ENCODE measurements at places on chromosomes 3 and 15.

DNA sequence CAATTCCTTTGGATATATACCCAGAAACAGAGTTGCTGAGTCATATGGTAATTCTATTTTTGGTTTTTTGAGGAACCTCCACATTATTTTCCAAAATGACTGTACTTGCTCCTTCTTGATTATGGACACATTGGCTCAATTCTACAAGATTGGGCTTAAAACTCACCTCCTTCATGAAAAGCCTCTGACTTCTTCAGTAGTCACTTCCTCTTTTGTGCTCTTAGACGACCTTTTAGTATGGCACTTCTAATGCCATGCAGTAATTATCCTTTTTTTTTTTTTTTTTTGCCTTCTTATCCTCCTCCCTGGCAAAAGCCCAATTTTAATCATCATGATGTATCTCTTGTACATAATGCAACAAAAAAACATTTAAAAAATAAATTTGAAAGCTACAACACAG, 33.0 kb upstream of the ABHD17C start:
- no peak for DNase-seq

DNA sequence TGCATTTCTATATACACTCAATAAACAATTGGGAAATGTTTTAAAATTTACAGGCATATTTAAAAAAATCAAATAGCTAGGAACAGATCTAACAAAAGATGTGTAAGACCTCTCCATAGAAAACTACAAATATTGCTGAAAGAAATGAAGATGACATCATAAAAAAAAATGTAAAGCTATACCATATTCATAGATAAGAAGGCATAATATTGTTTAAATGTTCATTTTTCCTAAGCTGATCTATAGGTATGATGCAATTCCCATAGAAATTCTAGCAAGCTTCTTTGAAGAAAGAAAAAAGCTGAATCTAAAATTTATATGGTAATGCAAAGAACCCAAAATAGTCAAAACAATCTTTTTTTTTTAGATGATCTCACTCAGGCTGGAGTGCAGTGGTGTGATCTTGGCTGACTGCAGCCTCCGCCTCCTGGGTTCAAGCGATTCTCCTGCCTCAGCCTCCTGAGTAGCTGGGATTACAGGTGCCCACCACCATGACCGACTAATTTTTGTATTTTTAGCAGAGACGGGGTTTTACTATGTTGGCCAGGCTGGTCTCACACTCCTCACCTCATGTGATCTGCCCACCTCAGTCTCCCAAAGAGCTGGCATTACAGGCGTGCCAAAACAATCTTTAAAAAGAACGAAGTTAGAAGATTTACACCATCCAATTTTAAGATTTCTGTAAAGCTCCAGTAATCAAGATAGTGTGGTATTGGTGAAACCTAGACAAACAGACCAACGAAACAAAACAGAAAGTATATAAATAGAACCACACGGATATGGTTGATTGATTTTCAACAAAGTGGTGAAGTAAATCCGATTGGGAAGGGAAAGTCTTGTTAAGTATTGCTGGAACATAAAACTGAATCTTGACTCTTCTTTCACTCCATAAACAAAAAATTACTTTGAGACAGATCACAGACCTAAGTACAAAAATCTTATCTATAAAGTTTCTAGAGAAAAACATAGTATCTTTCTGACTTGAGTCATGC, 6.3 kb upstream of the BHLHE40 start:
- DNase-seq = no peak

- DNase-seq = no peak
Measured at GRCh38 chr3:157312376-157312745, 124.3 kb upstream of the PTX3 start.

DNA sequence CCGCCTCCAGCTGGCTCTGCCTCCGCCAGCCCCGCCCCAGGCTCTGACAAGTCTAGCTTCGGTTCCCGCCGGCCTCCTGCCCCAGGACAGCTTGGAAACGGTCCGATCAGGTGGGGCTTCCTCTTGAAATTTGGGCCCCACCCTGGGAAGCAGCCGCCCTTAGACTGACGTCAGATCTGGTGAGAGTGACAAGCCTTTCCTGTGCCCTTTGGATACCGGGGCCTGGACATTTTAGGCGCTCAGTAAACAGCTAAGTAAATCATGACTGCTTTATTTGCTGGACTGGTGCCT, 378 bp upstream of the HYAL3 start:
- DNase-seq = no peak

- DNase-seq = no peak
Measured at GRCh38 chr3:153138276-153139210, 23.5 kb upstream of the RAP2B start.

DNA sequence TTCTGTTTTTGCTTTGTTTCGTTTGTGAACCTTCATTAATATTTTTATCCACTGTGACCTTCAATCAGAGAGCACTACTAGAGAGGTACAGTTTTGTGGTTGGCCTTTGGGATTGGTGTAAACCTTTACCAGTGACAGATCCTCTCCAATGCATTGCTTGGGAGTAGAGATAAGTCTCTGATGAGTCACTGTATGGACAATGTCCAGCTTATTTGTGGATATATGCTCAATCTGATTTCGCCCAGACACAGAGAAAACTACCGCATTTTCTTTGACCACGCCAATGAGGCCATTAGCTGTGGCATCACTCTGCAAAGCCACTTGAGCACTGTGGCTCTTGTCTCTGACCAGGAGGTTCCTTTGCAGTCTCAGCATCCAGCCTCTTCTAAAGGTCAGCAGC, 964.7 kb downstream of the TUSC7 start:
- no peak for DNase-seq

DNA sequence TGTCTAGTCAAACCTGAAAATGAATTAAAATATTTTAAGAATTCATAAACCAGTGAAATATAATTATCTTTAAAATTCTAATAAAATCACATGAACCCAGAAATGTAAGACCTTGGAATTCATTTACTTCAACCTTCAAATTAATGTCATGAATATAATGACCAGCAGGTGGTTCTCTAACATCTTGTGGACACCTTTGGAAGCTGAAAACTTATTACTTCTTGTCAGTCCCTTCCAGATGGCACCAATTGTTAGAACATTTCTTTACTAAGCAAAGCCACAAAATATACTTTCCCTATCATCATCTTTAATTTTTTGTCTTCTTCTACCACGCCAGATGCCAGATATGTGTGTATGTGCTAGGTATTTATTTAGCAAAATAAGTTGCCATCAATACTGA, 240.0 kb downstream of the MBNL1 start:
- no peak for DNase-seq

DNA sequence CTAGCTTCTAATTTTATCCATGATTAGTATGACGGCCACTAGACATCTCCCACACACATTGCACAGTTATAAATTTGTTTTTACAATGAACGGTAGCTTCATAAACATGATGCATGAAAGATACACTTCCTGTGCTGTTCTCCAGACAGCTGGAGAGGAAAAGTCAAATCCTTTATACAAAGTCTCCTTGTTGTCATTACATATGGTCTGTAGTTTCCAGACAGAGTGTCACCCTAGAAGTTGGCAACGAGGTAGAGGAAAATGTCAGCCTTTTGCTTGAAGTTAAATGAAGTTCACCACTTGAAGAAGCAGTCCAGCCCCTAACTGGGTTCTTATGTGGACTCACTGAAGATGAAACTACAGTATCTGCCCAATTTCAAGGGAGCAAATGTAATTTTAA, 253.0 kb upstream of the P2RY1 start:
- DNase-seq = no peak

DNA sequence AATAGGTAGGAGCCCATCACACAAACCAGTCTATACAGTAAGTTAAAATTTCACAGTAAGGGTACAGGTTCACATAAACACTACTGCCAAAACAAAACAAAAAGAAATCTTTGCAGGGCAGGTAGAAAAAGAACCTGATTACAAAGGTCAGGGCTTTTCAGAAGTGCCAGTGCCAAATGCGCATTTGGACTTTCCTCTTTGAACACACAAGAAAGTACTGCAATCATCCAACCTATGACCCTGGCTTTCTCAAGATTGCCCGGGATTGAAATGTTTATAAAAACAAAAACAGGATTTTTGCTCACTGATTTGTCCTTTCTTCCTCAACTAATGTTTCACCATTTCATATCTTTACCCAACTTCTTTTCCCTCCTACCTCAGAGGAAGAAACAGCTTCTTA, 47.4 kb downstream of the CBLB start:
- no peak for DNase-seq

DNA sequence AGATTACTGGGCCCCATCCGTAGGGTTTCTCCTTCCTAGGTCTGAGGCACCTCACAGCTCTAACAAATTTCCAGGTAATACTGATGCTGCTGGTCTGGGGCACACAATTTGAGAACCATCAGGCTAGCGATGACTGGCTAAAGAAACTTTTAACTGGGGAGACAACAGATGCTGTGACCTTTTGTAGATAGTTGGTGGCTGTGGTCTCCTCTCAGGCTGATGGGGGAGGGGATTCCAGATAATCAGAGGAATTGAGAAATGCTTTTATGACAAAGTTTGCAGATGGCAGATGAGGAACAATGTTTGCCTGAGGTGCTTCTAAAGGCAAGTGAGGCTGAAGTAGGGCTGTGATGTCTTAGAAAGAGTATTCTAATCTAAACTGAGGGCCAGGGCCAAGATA, 13.8 kb upstream of the CCR9 start:
- DNase-seq = no peak

GRCh38 chr15:50044904-50045303, 74.1 kb downstream of the ATP8B4 start:
- DNase-seq = no peak
